ENCODE measurements at places on chromosomes 7 and 10.

DNA sequence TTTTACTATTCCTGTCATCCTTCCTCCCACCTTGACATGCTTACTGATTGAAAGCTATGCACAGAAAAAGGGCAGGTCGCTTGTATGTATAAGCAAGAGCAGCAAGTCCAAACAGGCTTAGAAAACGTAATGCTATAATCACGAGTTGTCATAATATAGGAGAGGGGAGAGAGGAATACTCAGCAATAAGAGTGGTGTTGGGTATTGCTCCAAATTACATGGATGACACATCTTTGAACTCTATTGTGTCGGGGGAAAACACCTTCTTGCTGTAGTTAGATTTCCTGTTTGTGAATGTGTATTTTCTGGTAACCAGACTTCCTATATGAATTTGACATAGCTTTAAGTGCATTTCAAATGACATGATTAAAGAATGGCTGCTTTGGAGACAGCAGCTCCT, 7.5 kb downstream of the MET start:
- DNase-seq: no peak

- no peak for DNase-seq
These were observed 56.7 kb downstream of the JCAD start for GRCh38 chr10:30002426-30003266.

DNA sequence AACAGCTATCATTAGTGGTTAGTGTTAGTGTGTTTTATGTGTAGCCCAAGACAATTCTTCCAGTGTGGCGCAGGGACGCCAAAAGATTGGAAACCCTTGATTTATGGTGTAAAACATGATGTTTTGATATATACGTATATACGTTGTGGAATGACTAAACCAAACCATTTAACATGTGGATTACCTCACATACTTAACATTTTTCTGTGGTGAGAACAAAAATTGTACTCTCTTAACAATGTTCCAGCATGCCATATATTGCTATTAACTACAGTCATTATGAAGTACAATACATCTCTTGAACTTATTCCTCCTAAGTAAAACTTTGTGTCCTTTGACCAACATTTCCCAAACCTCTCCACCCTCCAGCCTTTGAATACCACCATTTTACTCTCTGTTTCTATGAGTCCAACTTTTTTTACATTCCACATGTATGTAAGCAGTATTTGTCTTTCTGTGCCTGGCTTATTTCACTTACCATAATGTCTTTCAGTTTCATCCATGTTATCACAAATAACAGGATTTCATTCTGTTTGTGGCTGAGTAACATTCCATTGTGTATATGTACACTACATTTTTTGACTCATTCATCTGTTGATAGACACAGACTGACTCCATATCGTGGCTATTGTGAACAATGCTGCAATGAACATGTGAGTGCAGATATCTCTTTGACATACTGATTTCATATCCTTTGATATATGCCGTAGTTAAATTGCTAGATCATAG, 42.2 kb upstream of the MAGI2 start:
- DNase-seq: no peak

GRCh38 chr7:5528815-5529442, 105.3 kb upstream of the TNRC18 start:
- DNase-seq: no peak

DNA sequence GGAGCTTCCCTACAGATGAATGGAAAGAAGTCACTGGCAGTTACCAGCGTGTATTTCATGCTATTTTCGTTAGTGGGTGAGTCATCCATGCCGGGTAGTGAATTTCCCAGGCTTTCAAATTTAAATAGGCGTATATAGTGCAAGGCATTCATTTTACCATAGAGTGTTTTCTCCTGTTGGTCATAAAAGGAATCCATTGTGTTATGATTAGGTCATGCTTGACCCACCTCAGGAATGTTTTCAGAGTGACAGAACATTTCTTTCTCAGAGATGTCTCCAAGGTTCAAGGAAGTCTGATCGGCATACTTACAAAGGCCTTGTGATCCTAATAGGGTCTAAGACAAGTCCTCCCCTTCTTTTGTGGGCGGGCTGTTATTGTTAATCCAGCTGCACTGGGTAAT, 110.7 kb downstream of the AKR1D1 start:
- no peak for DNase-seq

GRCh38 chr7:113086431-113086888, at the start of gene GPR85:
TSS of gene GPR85 (minus strand) at chr7:113086827. CDS start at chr7:113084721, 2,106 bp downstream.
- no peak for DNase-seq

DNA sequence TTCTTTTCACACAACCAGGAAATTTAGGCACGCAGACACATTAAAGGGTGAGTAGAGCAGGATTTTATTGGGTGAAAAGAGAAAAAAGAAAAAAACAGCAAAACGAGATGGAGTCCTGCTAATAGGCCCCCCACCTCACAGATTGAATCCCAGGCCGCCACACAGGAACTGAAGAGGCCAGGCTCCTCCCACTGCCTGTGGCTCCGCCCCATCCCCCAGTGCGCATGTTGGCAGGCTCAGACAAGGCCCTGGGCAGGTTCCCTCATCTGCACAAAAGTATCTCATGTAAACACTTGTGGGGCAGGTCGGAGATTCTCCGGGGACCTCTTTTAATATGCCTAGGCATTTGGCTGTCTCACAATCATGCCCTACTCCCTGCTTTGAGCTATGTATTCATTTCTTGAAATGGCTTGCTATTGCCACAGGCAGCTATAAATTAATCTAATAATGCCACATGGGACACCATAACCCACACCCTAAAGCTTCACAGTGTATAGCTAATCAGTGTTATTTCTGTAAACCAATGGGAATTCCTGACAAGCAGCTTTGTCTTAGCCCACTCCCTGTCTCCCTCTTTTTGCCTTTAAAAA, 76.2 kb upstream of the KIF5B start:
- DNase-seq: no peak

- no peak for DNase-seq
These were observed 10.7 kb upstream of the SPOCK2 start for GRCh38 chr10:72098836-72099599.

GRCh38 chr7:74033372-74034311, 5.7 kb downstream of the ELN start:
- DNase-seq: no peak

DNA sequence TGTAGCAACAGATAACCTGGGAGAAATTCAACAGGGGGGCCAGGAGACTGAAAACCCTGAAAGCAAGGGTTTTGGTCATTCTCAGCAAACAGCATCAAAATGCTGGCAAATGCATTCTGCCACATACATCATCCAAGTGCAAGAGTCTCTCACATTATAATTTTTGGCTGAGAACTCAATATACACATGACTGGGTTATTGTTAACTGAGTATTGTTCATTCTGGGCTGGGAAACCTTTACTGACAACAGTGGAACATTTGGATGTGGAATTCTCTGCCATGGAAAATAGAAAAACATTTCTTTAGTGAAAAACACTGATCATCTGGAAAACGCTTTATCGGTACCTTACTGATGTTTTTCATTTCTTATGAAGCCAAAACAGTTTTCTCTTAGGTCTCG, 73.1 kb upstream of the MET start:
- no peak for DNase-seq

GRCh38 chr10:78214955-78215354, 181.3 kb downstream of the RPS24 start:
- no peak for DNase-seq

- no peak for DNase-seq
These were observed 63.6 kb downstream of the INSIG1 start for GRCh38 chr7:155361346-155361680.

DNA sequence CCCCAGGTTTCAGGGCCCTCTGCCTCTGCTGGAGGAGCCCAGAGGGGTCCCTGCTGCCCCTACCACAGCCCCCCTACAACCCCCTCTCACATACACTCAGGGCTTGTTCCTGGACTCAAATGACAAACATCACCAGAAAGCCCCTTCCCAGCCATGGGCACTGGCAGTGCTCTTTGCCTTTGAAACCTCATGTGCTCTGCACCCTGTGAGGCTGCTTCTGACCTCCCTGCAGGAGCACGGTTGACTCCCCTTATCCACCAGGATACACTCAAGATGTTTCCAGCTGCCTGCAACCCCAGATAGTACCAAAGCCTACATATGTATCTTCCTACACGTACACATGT, 3.5 kb upstream of the ADIRF start:
- no peak for DNase-seq

DNA sequence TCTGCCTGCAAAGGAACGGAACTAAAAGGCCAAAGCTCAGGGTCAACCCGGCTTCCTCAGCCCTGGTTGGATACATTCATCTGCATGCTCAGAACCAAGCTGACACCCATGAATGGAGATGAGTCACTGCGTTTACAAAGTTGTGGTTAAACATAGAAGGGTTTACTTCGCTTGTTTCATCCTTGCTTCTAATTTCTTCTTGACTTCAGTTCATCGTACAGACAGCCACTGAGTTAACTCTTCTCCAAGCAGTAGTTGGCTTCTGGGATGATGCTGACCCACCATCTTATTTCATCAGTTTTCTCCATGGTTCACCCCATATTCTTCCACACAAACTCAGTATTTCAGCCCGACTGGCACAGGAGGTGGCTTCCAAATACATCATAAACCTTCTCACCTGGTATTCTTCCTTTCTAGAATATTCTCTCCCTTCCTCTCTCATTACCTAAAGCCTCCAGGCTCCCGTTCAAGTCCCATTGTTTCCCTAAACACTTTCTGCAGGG, 166.3 kb upstream of the RNF32 start:
- no peak for DNase-seq

- no peak for DNase-seq
These were observed 2.2 kb upstream of the ANTXRL start for GRCh38 chr10:46284286-46285229.

GRCh38 chr10:117666166-117666565, 123.6 kb downstream of the EMX2 start:
- no peak for DNase-seq

DNA sequence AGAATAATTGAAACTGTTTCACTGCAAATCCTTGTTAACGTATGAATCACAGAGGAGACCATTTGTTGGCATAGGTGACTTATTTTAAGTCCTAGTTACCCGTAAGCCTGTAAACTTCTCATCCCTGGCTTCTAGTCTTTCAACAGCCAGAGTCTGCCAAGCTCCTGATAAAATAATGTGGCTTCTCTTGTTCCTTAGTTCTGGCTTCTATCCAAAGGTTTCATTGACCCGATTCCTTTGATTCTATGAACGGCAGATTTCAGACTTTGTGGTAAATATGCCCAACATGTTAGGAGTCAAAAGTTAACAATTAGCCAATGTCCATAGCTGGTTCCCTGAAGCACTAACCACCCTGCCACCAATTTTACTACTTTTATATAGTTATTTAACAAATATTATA, 23.3 kb downstream of the DNAH11 start:
- DNase-seq: no peak

DNA sequence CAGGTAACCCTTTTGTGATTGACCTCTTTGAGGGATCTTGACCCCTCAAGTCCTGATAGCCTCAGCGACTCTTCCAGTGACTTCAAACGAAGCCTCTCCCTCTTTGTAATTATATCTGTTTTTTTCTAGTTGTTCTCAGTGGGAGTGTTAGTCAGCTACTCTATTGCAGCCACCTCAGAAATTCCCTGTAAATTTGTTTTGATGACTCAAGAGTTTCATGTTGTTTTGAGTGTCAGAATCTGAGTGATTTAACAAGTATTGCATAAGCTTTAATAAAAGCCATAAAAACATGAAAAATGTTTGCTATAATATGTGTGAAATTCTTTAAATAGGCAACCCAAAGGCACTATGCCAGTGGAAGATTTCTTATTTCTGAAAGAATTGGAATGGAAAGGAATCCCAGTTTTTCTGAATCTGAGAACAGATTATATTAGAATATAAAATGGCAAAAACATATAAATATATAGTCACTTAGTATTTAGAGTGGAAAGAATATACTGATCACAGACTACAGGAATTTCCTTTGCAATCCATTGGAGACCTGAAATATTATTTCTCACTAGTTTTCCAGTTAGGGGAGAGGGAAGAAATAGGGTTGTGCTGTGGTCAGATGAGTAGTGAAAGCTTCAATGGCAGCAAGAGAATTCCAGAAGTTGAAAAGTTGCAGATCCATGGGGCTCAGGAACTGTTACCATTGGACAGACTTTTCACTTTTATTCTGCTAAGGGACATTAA, 94.4 kb upstream of the SEMA3C start:
- DNase-seq: no peak

DNA sequence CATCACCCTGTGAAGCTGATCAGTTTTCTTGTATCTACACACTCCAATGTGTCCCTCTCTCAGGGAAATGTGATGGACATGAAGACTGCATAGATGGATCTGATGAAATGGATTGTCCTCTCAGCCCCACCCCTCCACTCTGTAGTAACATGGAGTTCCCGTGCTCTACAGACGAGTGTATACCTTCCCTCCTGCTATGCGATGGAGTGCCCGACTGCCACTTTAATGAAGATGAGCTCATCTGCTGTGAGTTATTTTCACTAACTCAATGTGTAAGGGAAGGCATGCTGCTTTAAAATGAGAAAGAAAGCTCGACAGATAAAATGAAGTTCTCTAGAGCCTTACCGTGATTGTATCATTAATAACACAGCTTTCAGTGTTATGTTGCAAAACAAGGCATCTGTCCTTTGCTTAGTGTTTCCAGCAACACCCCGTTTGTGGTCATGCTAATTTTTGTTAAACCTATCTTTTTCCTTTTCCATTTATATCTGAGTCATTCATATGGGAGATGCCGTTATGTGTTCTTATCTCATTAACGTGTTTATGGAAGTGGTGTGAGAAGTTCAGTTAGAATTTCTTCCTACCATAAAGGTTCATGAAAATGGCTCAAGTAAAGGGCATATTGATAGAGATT, 220.9 kb upstream of the PLXDC2 start:
- DNase-seq: no peak

GRCh38 chr7:106717955-106718871, 57.3 kb upstream of the CCDC71L start:
- DNase-seq: peak; percentile 30

- no peak for DNase-seq
These were observed 13.7 kb upstream of the TRA2A start for GRCh38 chr7:23545493-23545892.

- DNase-seq: no peak
These were observed 142.0 kb downstream of the PTPN20 start for GRCh38 chr10:47053081-47053798.

DNA sequence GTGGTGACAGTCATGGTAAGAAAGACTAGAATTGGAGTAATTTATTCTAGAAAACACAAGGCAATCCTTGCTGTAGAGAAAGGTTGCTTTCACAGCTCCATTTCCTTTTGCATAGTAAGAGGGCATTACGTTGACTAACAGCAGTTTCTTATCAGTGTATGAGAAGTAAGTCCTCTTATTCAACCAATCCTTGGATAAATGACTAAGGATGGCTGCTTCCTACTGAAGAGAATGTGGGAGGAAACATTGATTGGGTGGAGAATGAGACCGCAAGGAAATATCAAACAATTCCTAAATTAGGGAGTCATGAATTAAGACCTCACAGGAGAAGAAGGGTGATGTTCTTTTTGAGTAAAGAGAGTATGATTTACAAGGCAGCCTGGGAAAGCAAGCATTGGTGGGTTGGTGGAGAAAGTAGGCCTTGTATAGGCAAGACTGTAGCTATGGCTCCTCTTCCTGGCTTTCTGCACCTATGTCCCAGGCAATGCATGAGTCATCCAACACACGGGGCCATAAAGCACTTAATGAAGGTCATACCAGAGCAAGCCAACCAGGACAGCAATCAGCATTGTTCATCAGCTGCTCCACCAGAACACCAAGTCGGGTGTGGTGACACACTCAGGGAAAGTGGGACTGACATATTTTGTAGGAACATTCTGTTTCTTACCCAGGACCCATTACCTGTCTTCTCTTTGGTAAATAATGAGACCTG, 5.6 kb downstream of the MGAM start:
- DNase-seq: no peak

Measured in GOT3 (cell line).